ENCODE measurements at places on chromosomes 3 and 15.

GRCh38 chr15:99735868-99736267 is 2.6 kb upstream of the LYSMD4 start:
- no peak for DNase-seq

DNA sequence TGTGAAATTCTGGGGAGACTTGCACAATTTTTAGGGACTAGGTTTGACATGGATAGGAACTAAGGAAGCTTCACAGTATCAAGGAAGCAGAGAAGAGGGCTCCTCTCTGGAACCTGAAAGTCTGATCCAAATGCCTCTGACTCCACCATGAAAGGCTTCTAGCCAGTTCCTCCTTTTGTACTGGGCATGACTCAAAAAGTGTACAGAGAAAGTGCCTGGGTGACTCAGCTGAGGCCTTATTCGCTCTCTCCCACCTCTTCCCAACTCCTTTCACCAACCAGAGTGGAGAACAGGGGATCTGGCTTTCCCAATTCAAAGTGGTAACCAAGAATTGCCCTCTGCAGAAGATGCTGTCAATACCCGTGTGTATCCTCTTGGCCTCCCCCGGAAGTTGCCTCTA is 342.9 kb upstream of the PROK2 start:
- no peak for DNase-seq

DNA sequence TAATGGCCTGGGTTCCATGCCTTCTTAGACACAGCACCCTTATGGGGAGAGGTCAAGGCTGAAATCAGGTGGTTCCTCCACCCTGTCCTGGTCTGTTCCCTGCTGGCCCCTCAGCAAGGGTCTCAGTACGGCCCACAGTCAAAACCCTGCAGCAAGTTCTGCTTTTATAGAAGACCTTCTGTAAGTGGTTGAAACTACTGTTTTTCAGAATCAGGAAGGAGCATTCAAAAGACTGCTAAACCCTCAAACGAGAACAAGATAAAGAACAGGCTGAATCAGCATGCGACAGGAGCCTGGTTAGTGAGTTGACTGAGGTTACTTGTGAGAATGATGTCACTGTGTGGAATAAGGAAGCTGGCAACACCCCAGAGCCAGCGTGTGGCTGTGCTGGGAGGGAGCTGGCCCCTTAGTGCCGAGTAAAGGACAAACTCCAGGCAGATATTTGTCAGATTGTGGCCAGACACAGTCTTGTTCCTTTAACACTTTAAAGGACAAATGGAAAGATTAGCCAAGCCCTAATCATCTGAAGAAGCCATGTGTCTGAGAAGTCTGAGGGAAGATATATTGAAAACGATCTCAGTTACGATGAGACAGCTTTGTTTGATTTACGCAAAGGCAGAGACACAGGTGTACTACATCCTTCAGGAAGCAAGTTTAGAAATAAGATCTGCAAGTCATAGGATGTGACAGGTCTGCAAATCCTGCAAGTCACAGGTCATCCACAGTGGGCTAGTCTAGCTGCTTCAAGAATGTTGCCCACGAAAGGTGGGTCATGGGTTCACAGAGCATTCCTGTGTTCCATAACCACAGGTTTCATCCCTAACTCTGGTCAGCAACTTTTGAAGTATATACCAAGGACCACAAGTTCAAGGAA is 54.0 kb downstream of the B3GNT5 start:
- DNase-seq, result no peak

GRCh38 chr3:43001556-43002121 is 22.5 kb downstream of the GASK1A start:
- DNase-seq, result no peak

DNA sequence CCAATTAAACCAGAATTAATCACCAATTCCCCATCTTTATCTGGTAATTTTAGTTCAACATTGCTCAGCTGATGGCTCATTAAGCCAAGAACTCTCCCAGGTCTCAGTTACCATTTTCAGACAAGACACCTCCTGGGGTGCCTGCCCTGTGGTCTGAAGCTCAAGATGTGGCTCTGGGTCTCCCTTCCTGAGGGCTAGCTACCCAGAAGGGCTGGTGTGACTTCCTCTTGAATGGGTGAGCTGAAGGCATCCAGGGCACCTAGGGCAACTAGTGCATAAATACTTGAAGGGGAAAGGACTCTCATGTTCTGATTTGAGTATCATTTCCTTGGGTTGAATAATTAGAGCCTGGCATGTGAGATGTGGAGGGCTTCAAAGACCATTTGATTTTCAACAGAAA is 6.7 kb upstream of the TM4SF1 start:
- no peak for DNase-seq

GRCh38 chr3:9179826-9180763 is 69.4 kb downstream of the SRGAP3 start:
- no peak for DNase-seq

DNA sequence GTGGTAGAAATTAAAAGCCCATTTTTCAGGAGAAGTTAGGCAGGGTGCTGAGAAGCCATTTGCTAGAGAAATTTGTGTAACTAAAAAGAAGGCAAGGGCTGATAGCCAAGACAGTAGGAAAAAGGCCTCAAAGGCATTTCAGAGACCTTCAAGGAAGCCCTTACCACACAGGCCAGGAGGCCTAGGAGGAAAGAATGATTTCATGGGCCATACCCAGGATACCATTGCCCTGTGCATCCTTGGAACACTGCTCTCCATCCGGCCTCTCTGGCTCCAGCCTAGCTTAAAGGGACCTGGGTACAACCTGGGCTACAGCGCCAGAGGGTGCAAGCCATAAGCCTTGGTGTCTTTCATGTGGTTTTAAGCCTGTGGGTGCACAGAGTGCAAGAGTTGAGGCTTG is 193.6 kb upstream of the GRM7 start:
- no peak for DNase-seq
